ENCODE measurements at places on chromosomes 7 and 10.

GRCh38 chr10:92573091-92573797 lies 649 bp downstream of the IDE start:
- peak; percentile 51 for DNase-seq

DNA sequence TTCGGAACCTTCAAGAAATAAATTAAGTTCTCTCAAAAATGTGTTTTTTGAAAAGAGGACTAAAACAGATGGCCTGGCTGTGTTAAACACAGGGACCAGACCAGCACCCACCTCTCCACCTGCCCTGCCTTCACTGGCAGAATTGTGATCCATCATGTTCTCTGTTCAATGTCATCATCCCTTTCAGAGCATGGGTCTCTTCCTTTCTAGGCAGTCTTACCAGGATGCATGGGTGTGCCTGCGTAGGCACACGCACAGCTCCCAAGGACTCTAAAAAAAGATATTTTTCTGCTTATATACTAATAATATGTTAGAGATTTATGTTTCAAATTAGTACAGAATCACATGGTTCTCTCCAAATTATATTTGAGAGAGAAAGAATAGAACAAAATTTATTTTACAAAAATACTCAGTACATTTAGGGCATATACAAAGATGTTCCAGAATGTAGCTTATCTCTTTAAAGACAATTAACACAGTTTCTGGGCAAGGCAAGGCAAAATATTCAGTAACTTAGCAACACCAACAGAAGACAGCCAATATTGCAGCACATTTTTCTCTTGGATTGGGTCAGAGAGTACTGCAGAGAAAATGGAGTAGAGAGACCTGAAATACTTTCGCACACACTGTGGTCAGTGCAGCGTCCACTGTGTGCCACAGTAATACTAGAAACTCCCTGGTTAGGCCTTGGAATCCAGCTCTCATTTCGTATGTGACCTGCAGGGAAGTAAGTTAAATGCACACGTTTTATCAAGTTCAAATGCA lies 52.8 kb downstream of the EGFR start:
- DNase-seq = no peak

DNA sequence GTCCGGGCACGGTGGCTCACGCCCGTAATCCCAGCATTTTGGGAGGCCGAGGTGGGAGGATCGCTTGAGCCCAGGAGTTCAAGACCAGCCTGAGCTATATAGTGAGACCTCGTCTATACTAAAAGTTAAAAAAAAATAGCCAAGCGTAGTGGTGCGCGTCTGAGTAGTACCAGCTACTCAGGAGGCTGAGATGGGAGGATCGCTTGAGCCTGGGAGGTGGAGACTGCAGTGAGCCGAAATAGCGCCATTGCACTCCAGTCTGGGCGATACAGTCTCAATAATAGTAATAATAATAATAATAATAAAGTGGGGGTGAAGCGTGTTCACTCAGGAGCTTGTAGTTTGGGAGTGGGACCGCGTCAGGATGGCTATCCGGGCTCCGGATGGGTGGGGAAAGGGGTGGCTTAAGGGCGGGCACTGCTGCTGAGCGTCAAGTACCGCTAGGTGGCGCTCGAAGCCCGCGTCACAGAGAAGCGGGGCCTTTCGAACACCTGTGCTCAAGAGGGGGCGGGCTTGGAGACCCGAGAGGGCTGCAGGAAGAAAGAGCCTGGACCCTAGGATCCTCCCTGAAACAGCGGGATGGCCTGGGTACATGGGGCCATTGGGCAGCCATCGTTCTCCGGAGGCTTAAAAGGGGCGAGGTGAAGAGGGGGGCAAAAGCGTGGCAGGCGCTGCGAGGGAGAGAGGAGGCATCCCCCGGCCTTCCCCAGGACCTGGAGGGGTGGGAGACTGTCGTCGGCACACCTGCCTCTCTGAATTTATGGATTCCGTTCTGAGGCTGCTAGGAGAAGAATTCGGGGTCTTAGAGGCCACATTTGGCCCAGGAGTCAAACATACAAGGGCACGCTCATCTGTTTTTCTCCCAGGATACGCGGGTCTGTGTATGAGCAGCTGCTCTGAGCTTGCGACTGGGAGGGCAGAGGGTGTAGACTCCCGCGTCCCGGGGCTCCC lies 14.5 kb downstream of the LBX1 start:
- DNase-seq = peak; percentile 67

GRCh38 chr7:44574287-44574872 lies 672 bp upstream of the DDX56 start:
- peak; percentile 13 for DNase-seq

GRCh38 chr7:43782768-43783555 lies 24.5 kb downstream of the BLVRA start:
- DNase-seq = no peak

DNA sequence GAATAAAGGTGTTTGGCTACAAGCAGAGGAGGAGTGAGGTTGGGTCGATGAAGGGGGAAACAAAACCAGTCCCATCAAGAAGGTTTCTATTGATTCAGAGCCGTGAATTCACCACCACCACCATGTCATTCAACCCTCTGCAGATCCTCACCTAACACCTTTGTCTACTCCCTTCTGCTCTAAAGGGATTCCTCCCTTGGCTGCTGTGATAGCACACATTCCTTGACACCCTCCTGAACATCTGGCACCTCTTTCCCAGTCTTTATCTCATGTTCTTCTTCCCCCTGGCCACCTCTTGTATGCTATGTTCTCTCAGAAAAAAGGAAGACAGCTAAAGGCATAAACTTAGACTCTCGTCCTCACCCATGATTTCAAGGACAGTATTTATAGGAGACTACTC lies 318.0 kb downstream of the GPAM start:
- no peak for DNase-seq

DNA sequence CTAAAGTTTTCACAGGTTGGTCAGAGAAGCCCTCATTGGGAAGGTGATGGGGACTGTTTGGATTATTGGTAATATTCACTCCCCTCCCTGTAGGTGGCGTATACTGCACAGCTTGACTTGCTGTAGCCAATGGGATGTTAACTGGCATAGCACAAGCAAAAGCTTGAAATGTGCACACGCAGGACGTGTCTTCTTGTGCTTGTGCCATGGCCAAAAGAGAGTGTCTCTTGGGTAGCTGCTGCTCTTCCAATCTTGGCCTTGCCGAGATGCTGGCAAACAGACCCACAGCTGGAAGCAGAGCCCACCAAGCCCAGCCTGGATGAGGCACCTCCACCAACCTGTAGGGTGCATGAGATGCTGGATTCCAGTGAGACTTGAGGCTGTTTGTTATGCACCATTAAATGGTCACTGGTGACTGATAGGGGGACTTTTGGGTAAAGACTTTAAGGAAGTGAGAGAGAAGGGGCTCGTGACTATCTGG lies 266.0 kb downstream of the GRID1 start:
- DNase-seq = peak; percentile 57

GRCh38 chr10:86802473-86803108 lies 46.2 kb downstream of the BMPR1A start:
- DNase-seq = no peak

- no peak for DNase-seq
These were observed 1.2 kb upstream of the TFR2 start for GRCh38 chr7:100642534-100642907.

DNA sequence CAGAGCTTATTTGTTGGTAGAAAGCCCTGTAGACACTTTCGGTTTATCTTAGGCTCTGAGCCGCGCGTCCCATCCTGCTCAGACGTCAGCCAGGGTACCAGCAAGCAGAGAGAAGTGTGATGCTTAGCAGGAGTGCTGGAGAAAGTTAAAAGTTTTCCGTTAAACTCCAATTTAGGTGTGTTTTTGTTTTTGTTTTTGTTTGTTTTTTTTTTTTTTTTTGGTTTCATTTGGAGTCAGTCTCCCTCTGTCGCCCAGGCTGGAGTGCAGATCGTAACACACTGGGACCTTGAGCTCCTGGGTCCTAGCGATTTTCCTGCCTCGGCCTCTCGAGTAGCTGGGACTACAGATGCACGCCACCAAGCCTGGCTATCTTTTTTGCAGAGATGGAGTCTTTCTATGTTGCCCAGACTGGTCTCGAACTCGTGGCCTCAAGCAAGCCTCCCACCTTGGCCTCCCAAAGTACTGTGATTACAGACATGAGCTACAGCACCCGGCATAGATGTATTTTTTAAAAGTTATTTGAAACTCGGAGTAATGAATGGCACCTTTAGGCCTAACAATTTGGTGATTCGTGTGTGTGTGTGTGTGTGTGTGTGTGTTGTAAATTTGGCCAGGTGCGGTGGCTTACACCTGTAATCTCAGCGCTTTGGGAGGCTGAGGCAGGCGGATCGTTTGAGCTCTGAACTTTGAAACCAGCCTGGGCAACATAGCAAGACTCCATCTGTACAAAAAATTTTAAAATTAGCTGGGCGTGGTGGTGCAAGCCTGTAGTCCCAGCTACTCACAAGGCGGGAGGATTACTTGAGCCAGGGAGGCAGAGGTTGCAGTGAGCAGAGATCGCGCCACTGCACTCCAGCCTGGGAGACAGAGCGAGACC lies 1.3 kb upstream of the HIP1 start:
- DNase-seq = no peak

DNA sequence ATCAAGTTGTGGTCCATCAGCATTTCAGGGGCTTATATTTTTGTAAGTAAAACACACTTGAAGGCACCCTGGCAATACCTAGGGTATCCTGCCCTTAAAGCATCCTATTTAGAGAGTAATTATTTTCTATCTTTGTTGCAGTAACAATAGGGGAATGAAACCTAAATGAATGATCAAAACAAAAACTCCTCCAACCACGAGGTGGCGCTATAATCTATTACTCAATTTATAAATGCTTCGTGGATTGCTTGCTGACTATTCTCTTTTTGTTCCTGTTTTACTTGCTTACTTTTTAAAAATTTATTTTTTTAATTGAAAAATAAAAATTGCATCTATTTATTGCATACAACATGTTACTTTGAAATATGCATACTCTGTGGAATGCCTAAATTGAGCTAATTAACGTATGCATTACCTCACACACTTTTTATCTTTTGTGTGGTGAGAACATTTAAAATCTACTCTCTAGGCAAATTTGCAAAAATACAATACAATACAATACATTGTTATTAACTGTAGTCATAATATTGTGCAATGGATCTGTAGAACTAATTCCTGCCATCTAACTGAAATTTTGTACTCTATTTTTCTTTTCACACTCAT lies 147.7 kb upstream of the BMPER start:
- peak; percentile 56 for DNase-seq

DNA sequence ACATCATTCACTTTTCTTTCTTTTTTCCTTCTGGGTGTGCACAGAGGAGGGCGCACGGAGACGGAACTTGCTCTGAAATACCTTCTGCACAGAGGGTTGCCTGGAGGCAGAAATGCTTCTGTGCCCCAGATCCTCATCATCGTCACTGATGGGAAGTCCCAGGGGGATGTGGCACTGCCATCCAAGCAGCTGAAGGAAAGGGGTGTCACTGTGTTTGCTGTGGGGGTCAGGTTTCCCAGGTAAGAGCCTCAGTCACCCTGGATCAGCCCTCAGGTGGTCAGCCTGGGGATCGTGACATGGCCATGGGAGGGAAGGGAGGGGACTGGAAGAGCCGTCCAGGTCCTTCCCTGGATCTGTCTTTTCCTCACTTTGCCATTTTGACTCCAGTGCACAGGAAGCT lies 33.6 kb downstream of the VWA2 start:
- no peak for DNase-seq

GRCh38 chr7:115600207-115600606 lies 430.4 kb downstream of the TFEC start:
- no peak for DNase-seq

DNA sequence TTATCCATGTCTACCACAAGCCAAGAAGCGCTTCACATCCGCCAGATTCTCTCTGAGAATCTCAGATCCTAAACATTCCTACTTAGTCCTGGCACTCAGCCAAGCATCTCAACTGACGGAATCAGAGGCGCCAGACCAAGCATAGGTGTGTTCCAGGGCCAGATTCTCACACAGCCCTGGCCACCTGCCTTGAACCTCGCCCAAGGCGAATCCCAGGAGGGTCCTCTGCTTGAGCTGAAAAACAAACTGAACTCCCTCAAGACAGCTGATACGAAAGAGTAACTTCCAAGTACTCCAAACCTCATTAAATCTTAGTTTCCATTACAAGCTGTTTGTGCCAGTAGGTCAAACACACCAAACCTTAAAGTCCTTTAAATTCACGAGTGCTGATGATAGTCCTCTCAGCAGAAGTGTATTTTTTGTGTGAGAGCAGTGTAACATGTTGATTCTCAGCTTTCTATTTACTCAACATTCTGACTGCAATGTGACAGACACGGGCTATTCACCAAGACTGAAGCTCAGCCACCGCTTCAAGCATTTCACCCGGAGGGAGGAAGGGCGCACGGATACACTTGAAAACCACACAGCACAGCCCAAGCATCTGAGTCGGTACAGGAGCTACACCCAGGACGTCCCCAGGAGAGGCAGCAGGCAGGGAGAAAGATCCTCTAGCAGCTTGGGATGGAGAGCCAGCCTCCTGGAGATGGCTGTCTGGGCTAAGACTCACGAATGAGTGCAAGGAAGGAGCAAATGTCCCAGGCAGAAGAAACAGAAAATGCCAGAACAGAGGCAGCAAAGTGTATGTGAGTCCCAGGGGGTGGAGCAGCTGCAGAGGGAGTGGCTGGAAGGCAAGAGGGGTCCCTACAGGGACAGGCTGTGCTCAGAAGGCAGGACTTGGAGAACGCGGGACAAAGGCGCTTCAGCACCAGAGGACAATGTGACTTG lies 6.0 kb downstream of the PARD3 start:
- DNase-seq = no peak

DNA sequence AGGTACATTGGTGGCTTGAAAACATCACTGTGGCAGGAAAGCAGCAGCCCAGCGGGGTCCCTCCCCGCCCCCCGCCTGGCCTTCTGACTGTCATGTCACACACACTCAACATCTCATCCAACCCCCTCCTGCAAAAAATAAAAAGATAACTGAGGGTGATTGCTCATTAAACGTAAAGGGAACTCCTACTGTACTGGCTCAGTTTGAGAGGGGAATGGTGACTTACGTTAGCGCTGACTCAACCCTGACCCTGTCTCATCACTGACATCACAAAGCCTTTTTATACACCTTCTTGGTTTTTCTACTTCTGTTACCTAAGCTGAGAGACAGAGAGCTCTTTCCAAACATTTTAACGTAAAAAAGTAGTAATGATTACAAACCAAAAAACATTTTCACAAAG lies 48.8 kb downstream of the ADARB2 start:
- no peak for DNase-seq

GRCh38 chr10:49176310-49177268 lies 11.6 kb downstream of the TMEM273 start:
- no peak for DNase-seq

- peak; percentile 57 for DNase-seq
These were observed 25.1 kb downstream of the MRPS24 start for GRCh38 chr7:43844257-43844656.

- no peak for DNase-seq
These were observed 265.2 kb downstream of the PHTF2 start for GRCh38 chr7:78063758-78064157.

- no peak for DNase-seq
These were observed 6.0 kb upstream of the PURB start for GRCh38 chr7:44891372-44891771.

GRCh38 chr7:5238500-5238899 lies 44.2 kb upstream of the SLC29A4 start:
- DNase-seq = no peak

DNA sequence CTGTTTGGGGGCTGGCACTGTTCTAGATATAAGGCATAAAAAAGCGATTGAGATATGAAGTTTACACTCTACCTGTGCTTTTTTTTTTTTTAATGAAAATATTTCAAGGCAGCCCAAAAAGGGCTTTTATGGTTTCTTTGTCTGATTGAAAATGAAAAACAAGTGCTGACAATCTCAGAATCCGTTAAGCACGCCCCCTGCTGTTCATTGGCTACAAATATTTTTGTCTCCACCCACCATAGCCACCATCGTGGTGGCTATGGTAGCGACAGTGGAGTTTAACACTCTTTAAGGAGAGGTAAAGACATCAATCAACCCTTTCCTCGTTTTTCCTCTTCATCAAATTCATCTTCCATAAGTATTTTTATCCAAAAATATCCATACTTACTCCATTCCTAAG lies 94.2 kb downstream of the CD36 start:
- no peak for DNase-seq
